ENCODE measurements at places on chromosomes 5 and 9. TPM values are rescaled to one million over a fixed set of nuclear protein-coding genes. Genes with fewer than 3 reads are reported as not detected.

The CCDC180 gene
- polyA plus RNA-seq, result 10.4 TPM

The ST8SIA4 gene
- 6.9 TPM for polyA plus RNA-seq

The TMEM250 gene
- polyA plus RNA-seq, result 17.2 TPM

The ALDH7A1 gene
- 149 TPM for polyA plus RNA-seq

The RALGDS gene
- 32.8 TPM for polyA plus RNA-seq

The TEX48 gene
- not detected for polyA plus RNA-seq

The EDIL3 gene
- 74.9 TPM for polyA plus RNA-seq

The ACOT12 gene
- polyA plus RNA-seq, result 0.43 TPM

The SCGB3A2 gene
- 2.2 TPM for polyA plus RNA-seq

The SPARC gene
- polyA plus RNA-seq, result 2,571 TPM

The ANKRD31 gene
- polyA plus RNA-seq, result 0.48 TPM

The OR13C8 gene
- not detected for polyA plus RNA-seq

The HACD4 gene
- 3.7 TPM for polyA plus RNA-seq

The CDH9 gene
- 6.9 TPM for polyA plus RNA-seq

The DNAJB5 gene
- polyA plus RNA-seq, result 10.3 TPM

The CCNH gene
- 58.9 TPM for polyA plus RNA-seq

The KLHL9 gene
- 59.0 TPM for polyA plus RNA-seq

The IL3 gene
- polyA plus RNA-seq, result not detected

The FNIP1 gene
- 16.2 TPM for polyA plus RNA-seq

The ANKRD55 gene
- 1.1 TPM for polyA plus RNA-seq

The ZBED3 gene
- 39.5 TPM for polyA plus RNA-seq

The CER1 gene
- polyA plus RNA-seq, result 0.66 TPM

The PRUNE2 gene
- polyA plus RNA-seq, result 12.2 TPM

The HTR4 gene
- polyA plus RNA-seq, result not detected

The SEMA6A gene
- 51.7 TPM for polyA plus RNA-seq

The FGD3 gene
- polyA plus RNA-seq, result 5.5 TPM

The CAAP1 gene
- 37.4 TPM for polyA plus RNA-seq

The BASP1 gene
- 90.0 TPM for polyA plus RNA-seq

The FOXD4L6 gene
- not detected for polyA plus RNA-seq

The SPINK7 gene
- polyA plus RNA-seq, result not detected

The GAPT gene
- polyA plus RNA-seq, result 0.73 TPM

Measured in right renal pelvis (tissue), 4 donors.